ENCODE measurements at places on chromosomes 12 and 14.

- no peak for DNase-seq
Observed at GRCh38 chr14:49546766-49547165, 39.4 kb downstream of the RPS29 start.

DNA sequence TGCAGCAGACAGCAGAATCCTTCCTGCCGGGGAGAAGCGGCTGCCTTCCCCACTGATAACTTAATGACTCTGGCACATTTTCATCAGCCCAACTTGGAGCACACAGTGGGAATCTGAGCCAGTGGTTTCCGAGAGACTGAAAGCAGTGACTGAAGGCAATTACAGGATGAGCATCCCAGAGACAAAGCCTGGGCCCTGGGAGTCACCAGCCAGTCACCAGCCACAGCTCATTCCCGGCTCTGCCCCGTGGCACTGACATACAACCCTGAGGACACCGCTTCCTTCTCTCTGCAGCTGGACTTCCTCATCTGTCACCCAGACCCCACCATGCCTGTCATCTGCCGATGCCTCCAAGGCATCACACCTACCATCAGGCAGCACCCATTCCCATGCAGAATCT, 192.3 kb downstream of the DPF3 start:
- DNase-seq = no peak

DNA sequence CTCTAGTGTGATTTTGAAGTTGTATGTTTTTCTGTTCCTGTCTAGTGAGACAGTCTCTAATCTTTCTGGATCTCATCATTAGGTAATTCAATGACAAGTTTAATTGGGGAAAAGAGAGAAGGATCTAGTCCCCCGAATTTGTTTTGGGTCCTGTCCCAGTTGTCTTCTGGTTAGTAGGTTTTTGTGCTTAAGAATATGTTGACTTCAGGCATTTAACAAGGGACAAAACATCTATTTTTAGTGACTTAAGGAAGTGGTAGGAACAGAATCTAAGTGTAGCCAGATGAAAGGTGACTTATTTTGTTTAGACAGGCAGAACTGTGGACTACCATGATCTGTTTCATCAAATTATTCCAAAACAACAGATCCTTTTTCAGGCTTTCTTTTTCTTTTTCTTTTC, 2.2 kb downstream of the GPATCH2L start:
- no peak for DNase-seq

DNA sequence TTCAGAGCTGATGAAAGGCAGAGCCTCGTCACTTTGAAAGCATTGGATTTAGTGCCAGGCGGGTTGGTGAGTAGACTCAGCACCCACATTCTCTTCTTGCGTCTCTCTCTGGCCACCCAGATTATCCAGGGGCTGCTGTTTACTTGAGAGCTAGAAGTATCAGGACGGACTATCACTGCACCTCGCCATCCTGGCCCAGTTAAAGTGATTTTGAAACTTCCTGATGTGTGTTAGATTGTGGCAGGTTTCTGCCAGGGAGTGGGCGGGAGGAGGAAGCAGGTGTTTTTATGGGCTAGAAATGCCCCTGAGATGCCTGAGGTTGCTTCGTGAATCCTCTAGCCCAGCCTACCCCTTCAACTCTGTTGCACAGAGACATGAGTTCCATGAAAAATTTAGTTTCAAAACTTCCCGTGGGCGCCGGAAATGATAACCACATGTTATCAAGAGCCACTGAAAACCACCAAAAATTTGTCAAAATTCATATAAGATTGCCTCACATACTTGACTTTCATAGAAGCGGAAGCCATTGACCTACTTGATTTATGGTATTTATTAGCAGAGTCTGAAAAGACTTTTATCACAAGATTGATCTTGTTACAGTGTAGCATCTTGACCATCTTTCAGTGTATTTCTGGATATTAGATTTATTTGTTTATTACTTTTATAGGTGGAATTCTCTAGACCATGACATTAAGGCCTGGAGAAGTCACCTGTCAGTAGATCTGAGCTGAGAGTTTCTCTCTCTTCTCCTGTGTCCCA, 466.0 kb downstream of the RAD51B start:
- DNase-seq = no peak

DNA sequence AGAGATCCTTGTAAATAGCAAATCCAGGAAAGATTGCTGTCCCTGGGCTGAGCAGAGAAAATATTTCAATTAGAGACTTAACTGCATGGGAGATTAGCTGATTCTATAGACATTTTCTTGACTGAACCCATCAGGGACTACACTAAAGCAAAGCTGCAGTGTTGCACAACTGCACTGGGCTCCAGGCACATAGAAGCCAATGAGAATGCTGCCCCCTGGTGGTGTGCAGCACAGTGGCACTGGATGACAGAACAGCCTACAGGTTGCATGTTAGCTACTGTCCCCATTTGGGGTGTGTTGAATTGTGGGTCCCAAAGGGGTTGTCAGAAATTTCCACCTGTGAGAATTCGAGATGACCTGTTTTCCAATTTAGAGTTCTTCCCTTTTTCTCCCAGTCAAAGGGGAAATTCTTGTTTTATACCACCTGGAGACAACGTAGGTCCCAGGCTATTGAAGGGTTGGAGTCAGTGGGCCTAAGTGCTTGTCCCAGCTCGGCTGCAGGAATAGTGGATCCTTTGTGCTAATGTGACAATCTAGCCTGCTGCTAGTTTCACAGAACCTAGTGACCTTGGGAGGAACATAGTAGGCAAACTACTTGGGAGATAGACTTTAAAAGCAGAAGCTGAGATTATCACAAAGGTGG, 114.7 kb downstream of the SLC8A3 start:
- no peak for DNase-seq
